Esophagus squamous epithelium (tissue), 5 donors: ENCODE measurements at places on chromosomes 4 and X.

- H3K4me1 ChIP-seq: peaks cover 10% of the 10 kb centered on the region
- no peaks in the 10 kb centered on the region for H3K36me3 ChIP-seq
- H3K27me3 ChIP-seq: no peaks in the 10 kb centered on the region
These were observed 25.7 kb downstream of the USP53 start for GRCh38 chr4:119238068-119238722.

GRCh38 chr4:56139241-56139827 is 190.6 kb downstream of the CEP135 start:
- H3K4me3 ChIP-seq: no peak overlapping the region
- no peak overlapping the region for H3K27ac ChIP-seq
- H3K4me1 ChIP-seq: peaks cover 3% of the 10 kb centered on the region
- H3K36me3 ChIP-seq: no peaks in the 10 kb centered on the region
- DNase-seq: no peak

DNA sequence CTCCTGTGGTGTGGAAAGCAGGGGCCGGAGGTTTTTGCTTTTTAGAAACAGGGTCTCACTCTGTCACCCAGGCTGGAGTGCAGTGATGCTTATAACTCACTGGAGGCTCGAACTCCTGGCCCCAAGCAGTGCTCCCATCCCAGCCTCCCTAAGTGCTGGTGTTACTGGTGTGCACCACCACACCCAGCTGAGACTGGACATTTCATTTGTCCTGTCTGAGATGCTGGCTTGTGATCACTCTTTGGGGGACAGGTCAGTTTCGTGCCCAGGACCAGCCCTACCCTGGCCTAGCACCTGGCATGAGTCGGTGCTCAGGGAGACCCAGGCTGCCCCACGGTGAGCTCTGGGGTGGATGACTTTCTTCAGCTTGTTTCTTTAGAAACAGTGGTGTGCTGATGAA is 11.3 kb downstream of the PSAPL1 start:
- H3K36me3 ChIP-seq: no peaks in the 10 kb centered on the region
- no peaks in the 10 kb centered on the region for H3K4me1 ChIP-seq
- no peak overlapping the region for H3K4me3 ChIP-seq
- H3K27me3 ChIP-seq: no peaks in the 10 kb centered on the region
- no peak for DNase-seq

DNA sequence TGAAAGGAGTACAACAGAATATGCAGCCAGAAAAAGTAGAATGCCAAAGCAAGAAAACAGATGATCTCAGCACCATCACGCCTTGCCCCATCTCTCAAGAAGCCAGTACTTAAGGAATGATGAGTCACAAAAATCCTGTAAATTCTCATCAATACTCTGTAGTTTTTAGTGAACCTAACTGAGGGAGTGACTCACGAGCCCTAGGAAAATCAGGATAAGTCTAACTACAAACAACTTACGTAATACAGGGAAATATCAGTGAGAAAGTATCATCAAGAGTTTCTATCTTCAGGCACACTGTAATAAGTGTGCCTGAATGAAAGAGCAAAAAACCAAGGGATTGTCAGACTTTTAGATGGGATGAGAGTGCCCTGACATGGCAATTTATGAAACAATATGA is 644.4 kb downstream of the STPG2 start:
- no peaks in the 10 kb centered on the region for H3K27me3 ChIP-seq
- H3K36me3 ChIP-seq: no peaks in the 10 kb centered on the region
- DNase-seq: no peak
- H3K4me3 ChIP-seq: no peak overlapping the region
- no peak overlapping the region for H3K27ac ChIP-seq

DNA sequence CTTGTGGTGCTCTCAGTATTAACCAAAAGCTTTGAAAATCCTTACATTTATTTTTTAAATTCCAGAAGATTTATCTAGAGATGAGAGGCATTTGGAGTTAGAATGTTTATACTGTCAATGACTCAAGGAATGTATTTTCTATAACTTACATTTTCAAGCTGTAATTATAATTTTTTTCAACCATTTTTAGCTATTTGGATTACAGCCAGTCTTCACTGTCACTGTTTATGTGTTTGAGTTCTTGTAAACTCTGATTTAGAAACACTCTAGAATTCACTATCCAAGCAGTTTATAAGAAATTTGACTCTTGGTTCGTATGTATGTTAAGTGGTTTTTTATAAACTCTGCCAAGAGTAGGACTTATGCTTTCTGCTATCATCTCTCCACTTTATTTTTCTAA is 36.7 kb upstream of the GUCY1A1 start:
- H3K4me1 ChIP-seq: no peaks in the 10 kb centered on the region
- no peak overlapping the region for H3K4me3 ChIP-seq
- DNase-seq: no peak
- H3K27ac ChIP-seq: no peak overlapping the region
- H3K27me3 ChIP-seq: no peaks in the 10 kb centered on the region
- no peaks in the 10 kb centered on the region for H3K36me3 ChIP-seq

GRCh38 chr4:37467223-37467622 is 219.0 kb downstream of the RELL1 start:
- no peak for DNase-seq
- peaks cover 17% of the 10 kb centered on the region for H3K27me3 ChIP-seq
- H3K36me3 ChIP-seq: no peaks in the 10 kb centered on the region
- H3K4me3 ChIP-seq: no peak overlapping the region
- H3K27ac ChIP-seq: no peak overlapping the region

DNA sequence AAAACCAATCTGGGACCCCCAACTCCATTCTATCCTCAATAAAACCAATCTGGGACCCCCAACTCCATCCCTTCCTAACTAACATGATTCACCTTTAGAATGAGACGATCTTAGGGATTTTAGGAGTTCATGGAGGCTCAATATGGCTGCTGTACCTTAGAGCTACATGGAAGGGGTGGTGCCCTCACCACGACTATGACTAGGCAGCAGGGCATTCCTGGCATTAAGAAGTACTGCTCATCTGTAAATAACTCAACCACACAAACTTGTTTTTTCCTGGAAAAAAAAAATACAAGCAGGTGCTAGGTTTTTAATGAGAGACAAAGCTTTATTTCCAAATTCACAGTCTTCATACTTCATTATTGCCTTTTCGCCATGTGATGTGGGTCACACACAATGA is 346.5 kb upstream of the FAT1 start:
- no peak for DNase-seq

DNA sequence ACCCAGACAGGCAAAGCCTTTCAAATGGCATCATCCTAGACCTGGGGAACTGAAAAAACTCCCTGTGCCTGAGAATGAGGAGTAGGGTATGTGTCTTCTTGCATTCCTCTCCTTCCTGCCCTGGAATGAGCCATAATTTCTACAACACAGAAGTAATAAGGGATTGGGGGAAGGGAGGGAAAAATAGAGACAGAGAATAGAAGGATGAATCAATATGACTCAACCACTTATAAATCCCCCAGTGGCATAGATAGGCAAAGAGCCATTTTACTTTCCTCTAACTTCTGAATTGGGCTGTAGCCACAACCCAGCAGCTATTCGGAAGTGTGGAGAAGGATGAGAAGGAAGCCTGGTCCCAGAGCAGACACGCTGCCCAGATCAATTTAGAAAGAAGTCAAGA is 99.9 kb downstream of the NHS start:
- DNase-seq: no peak
- no peaks in the 10 kb centered on the region for H3K36me3 ChIP-seq
- H3K27ac ChIP-seq: no peak overlapping the region

DNA sequence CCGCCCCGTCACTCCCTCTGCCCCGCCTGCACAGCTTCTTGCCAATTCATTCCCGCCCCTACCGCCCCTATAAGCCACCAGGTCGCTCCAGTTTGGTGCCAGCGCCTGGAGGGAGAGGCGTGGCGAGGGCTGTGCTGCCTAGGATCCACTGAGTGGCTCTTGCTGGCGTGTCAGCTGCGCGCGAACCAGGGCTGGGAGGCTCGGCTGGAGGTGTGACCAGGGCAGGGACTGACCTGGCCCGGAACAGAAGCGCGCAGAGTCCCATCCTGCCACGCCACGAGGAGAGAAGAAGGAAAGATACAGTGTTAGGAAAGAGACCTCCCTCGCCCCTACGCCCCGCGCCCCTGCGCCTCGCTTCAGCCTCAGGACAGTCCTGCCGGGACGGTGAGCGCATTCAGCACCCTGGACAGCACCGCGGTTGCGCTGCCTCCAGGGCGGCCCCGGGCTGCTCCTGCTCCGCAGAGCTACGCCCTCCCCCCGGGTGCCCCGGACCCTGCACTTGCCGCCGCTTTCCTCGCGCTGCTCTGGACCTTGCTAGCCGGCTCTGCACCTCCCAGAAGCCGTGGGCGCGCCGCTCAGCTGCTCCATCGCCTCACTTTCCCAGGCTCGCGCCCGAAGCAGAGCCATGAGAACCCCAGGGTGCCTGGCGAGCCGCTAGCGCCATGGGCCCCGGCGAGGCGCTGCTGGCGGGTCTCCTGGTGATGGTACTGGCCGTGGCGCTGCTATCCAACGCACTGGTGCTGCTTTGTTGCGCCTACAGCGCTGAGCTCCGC is at the start of gene GPR78:
TSS of gene GPR78 (plus strand) at position 72 of the 773 bp plus-strand sequence. CDS start at position 663, 591 bp downstream.
- DNase-seq: no peak
- H3K4me1 ChIP-seq: no peaks in the 10 kb centered on the region
- no peak within 1 kb of the TSS for H3K4me3 ChIP-seq

DNA sequence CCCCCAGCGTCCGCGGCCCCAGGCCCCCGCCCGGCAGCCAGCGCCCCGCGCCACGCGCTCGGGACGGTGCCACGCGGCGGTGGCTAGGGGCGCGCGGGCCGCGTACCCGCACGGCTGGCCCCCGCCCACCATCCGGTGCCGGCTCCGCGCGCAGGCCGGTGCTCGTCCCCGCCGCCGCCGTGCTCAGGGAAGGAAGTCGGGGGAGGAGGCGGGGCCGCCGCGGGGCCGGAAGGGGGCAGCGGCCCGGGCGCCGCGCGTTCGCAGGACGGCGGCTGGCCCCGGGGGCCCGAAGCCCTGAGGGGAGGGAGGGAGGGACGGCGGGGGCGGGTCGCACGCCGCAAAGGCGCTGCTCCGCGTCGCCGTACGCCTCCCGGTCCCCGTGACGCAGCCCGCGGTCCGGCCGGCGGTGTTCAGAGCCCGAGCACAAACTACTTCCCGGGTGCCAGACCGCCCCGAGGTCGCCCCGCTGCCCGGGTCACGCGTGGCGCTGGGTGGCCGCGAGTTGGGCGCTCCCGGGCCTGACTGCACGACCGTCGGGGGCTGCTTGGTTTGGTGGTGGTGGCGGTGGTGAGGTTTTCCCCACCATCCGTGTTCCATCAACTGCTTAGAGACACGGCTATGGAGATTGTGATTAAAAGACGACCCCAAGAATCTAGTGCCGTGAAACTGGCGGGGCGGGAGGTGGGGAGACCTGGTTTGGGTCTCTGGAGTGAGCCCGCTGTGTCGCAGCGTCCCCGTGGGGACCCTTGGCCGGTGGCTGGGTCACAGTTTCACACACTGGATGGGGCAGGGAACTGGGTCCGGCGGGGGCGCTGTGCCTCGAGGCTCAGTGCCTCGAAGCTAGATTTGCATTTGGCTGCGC is at the start of gene DCTD:
TSS of gene DCTD (minus strand) at position 205 of the 862 bp plus-strand sequence. CDS start 1,818 bp downstream, outside the sequence.
- peak within 1 kb of the TSS; percentile 96 for H3K27ac ChIP-seq
- no peaks in the 10 kb centered on the region for H3K27me3 ChIP-seq
- peak within 1 kb of the TSS; percentile 88 for H3K4me3 ChIP-seq
- H3K36me3 ChIP-seq: no peaks in the 10 kb centered on the region
- peaks cover 7% of the 10 kb centered on the region for H3K4me1 ChIP-seq

DNA sequence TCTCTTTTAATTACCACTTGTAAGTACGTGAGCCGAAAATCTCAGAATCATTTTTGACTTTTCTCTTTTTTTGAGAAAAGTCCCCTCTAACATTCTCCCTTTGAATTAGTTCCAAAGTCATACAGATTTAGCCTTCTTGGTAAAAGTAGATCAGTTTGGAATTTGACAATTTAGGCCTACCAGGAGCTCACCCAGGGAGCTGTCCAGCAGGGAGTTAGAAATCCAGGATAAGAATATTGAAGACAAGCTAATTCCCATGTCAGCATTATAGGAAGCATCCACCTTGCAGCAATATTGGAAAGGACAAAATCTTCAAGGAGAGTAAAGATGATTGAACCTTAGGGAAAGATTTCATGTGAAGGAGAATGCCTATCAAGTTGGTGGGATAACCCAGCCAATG is 352.2 kb upstream of the CPEB2 start:
- no peaks in the 10 kb centered on the region for H3K27me3 ChIP-seq
- H3K4me1 ChIP-seq: no peaks in the 10 kb centered on the region
- no peak overlapping the region for H3K27ac ChIP-seq
- DNase-seq: no peak
- no peaks in the 10 kb centered on the region for H3K36me3 ChIP-seq

- H3K4me1 ChIP-seq: no peaks in the 10 kb centered on the region
- no peak for DNase-seq
- no peaks in the 10 kb centered on the region for H3K27me3 ChIP-seq
- H3K36me3 ChIP-seq: no peaks in the 10 kb centered on the region
These were observed 464.6 kb downstream of the PCDH18 start for GRCh38 chr4:137067735-137068134.

- peaks cover 13% of the 10 kb centered on the region for H3K4me1 ChIP-seq
- H3K4me3 ChIP-seq: peak overlapping the region; percentile 24
- peak overlapping the region; percentile 68 for H3K27ac ChIP-seq
These were observed 38.6 kb downstream of the SORBS2 start for GRCh38 chr4:185773419-185773818.

- peak overlapping the region; percentile 72 for H3K27ac ChIP-seq
- DNase-seq: no peak
- H3K36me3 ChIP-seq: no peaks in the 10 kb centered on the region
- H3K4me3 ChIP-seq: no peak overlapping the region
- no peaks in the 10 kb centered on the region for H3K27me3 ChIP-seq
These were observed 176.7 kb downstream of the SHROOM3 start for GRCh38 chr4:76611616-76612207.

DNA sequence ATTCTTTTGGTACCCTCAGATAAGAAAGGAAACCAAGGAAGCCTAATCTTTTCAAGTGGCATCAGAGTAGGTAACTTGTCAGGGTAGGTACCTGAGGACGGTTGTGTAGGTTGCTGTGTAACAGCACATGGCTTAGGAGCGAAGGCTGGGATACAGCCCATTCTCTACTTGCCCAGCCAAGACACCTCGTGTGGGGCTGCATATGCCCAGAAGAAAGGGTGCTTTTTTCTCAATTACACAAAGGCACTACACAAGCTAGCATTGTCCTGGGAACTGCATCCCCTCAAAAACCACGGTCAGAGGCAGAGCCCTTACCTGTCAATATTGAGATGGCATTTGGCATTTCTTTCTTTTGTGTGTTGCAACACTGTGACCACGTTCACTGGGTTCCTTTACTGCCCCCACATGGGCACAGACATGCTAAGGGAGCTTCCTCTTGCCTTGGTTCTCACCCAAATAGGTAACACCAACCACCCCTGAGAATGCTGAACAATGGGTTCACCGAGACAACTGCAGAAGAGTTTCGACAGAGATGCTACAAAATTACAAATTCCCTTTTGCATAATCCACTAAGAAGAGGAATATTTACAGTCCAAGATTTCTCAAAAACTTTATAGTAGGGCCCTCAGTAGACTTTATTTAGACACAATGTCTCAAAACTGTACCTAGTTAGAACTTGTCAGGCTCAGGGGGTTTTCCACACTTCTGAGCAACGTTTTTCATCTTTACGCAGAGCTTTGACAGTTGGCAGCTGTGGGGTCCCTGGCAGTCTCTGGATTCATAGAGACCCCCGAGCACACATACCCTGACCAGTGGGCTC is 35.8 kb upstream of the TNIP3 start:
- no peak overlapping the region for H3K4me3 ChIP-seq
- no peaks in the 10 kb centered on the region for H3K36me3 ChIP-seq
- no peak for DNase-seq
- no peaks in the 10 kb centered on the region for H3K27me3 ChIP-seq
